ENCODE measurements at places on chromosomes 3 and 15.

DNA sequence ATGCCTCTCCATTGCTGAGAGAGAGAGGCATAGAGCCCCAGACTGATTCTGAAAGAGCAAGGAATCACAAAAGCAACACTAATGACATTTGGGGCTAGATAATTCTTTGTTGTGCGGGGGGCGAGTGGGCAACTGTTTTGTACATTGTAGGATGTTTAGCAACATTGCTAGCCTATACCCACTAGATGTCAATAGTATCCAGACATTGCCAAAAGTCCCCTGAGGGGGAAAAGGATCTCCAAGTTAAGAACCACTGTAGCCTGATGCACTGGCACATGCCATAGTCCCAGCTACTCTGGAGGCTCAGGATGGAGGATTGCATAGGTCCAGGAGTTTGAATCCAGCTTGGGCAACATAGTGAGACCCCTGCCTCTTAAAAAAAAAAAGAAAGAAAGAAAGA is 22.8 kb upstream of the GOLM2 start:
- DNase-seq: no peak

- DNase-seq: peak; percentile 46
Measured at GRCh38 chr3:73432023-73432705, 192.6 kb downstream of the PDZRN3 start.

- DNase-seq: no peak
Measured at GRCh38 chr3:151130428-151130827, 45.0 kb downstream of the MED12L start.

- no peak for DNase-seq
Measured at GRCh38 chr15:44136991-44137477, 58.0 kb downstream of the FRMD5 start.

GRCh38 chr3:135097276-135097946 is 302.4 kb downstream of the EPHB1 start:
- DNase-seq: no peak

DNA sequence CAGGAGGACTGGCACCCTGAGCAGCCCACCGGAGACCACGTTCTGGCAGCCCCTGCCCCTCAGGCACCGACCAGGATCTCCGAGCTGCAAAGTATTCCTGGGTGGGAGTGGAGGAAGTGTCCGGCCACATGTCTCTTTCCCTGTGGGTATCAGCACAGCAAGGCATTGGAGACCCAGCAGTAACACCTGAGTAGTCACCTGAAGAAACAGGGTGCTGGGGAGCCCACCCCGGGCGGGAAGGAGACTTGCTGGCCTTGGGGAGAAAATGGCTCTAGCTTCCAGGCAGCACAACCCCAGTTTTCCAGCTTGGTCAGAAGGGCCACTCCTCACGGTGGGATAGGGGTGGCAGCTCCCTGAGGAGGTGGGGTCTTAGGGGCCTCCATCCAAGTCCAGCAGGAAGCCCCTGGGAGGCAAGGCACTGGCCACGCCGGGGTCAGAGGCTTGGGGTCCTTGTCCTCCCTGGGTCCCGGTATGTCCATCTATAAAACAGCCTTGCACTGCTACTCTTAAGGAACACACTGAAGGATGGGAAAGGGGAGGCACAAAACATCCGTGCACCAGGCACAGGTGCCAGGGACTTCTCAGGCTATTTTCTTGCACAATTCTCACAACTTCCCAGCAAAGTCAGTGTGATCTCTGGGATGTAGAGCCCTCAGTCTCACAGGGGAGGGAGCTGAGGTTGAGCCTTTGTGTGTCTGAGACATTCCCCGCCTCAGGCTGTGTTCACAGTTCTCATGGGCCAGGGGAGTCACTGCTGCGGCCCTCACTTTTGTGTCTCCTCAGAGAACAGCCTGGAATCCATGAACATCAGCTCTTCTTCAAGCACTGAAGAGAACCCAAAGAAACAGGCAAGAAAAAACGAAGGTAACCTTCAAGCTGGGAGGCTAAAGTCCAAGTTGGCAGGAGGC is 11.9 kb downstream of the CFAP100 start:
- DNase-seq: no peak

DNA sequence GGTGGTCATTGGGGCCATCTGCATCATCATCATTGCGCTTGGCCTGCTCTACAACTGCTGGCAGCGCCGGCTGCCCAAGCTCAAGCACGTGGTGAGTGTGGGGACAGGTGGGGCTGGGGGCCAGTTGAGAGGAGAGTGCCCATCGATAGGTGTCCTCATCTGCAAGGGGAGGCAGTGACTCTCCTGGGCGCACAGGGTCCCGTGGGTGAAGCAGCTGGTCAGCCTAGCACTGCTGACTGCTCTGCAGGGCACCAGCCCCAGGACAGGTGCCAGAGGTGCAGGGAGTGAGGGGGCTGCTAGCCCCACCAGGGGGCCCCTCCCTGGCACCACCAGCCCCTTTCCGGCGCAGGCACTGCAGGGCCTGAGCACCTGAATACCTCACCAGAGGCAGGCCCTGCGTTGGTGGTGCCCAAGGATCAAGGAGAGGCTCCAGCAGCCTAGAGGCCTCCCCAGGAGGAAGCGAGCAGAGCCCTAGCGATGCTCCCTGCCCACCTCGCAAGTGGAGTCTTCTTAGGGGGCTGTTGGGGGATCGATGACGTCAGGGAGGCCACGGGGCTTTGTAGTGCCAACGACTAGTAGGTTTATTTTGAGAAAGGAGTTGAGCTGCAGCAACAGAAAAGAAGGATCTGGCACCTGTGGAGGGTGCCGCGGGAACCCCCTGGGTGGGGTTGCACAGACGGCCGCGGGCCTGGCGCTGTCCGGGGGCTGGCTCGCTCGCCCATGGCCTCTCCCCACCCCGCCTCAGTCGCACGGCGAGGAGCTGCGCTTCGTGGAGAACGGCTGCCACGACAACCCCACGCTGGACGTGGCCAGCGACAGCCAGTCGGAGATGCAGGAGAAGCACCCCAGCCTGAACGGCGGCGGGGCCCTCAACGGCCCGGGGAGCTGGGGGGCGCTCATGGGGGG is 976 bp upstream of the ABTB1 start:
- DNase-seq: no peak

DNA sequence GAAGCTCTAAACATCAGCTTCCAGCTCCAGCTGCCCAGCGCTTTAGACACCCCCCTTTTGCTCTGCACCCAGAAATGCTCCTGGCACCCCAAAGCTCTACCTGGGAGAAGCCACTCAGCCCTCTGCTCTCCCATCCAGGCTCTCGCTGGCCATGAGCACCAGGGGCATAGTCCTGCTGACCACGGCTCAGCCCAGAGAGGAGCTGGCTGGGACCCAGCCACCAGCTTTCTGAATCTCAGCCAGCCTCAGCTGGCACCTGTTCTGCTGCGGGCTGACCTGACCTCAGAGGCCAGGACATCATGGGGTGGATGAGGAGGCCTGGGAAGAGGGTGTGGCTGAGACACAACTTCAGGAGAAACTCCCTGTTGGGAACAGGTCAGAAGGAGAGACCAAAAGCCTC is 8.6 kb downstream of the NTRK3 start:
- DNase-seq: no peak

DNA sequence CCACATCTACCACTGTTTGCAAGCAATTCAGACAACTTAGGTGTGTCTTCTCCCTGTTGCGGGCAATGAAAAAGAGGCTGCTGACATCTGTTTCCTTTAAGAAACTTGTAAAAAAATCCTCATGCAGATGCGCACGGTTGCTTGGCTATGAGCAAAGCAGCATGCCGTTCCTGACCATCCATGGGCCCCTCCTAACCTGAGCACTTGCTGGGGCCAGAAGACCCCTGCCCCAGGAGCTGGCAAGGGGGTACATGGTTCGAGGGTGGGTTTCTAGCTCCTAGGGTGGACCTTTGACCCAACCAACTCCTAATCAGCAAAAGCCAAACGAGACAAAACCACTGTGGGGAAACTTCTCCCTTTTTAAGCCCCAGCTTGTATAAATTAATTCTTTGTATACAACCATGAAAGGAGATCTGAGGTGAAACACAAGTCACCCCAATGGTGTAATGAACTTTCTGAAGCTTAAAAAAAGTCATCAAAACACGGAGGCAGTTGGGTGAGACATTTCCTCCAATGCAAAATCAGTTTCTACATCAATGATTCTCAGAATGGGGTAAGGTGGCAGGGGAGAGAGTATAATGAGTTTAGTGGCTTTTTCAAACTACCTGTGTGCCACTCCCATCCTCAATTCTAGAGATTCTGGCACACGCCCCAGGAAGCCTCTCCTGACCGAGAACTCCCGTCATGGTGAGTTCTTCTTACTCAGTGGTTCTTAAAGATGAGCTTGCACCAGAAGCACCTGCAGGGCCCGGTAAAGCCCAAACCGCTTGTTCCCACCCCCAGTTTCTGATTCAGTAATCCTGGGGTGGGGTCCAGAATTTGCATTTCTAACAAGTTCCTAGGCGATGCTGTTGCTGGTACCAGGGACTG is 44.1 kb downstream of the CPN2 start:
- DNase-seq: no peak

- DNase-seq: peak; percentile 66
Measured at GRCh38 chr15:68210821-68211655, 5.9 kb upstream of the CALML4 start.

- no peak for DNase-seq
Measured at GRCh38 chr3:157573780-157574378, 70.7 kb upstream of the VEPH1 start.

GRCh38 chr3:16838561-16838960 is 46.2 kb upstream of the PLCL2 start:
- no peak for DNase-seq

DNA sequence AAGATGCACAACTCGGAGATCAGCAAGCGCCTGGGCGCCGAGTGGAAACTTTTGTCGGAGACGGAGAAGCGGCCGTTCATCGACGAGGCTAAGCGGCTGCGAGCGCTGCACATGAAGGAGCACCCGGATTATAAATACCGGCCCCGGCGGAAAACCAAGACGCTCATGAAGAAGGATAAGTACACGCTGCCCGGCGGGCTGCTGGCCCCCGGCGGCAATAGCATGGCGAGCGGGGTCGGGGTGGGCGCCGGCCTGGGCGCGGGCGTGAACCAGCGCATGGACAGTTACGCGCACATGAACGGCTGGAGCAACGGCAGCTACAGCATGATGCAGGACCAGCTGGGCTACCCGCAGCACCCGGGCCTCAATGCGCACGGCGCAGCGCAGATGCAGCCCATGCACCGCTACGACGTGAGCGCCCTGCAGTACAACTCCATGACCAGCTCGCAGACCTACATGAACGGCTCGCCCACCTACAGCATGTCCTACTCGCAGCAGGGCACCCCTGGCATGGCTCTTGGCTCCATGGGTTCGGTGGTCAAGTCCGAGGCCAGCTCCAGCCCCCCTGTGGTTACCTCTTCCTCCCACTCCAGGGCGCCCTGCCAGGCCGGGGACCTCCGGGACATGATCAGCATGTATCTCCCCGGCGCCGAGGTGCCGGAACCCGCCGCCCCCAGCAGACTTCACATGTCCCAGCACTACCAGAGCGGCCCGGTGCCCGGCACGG is 991 bp downstream of the SOX2 start:
- peak; percentile 63 for DNase-seq

DNA sequence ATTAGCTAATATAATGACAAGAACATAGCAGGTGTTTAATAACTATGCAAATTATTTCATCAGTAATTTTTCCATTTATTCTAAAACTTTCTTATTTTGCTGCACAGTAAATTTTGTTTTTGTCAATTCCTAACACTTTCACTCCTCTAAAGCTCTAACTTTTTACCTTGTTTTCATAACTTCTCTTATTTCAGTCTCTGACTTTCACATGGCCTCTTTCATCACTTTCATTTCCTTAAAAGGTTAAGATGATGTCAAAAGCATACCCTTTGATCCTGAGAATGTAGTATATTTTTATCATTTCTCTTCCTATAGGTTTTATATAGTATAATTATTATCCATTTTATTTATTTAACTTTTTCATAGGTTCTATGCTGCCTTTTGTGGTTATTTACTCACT is 1325.8 kb upstream of the ALCAM start:
- DNase-seq: no peak

- no peak for DNase-seq
Measured at GRCh38 chr3:10173095-10173925, 8.6 kb downstream of the IRAK2 start.

GRCh38 chr3:101876142-101876541 is 26.8 kb downstream of the NFKBIZ start:
- DNase-seq: no peak

DNA sequence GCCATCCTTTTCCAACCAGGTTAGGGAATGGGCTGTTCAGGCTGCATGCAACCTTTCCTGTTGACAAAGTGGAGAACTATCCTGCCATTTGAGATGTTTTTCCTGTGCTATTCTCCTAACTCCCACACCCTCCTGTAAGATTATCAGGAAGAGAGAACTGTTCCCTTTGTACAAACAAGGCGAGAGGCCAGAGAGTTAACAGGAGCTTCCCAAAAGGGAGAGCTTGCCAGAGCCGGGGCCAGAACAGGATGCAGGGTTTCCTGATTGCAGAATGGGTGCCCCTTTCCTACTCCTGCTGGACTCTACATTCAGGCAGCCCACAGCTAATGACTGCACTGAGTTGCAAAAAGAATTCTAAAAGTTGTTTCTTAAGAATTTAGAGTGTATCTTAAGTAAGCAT is 17.1 kb downstream of the PML start:
- DNase-seq: no peak

DNA sequence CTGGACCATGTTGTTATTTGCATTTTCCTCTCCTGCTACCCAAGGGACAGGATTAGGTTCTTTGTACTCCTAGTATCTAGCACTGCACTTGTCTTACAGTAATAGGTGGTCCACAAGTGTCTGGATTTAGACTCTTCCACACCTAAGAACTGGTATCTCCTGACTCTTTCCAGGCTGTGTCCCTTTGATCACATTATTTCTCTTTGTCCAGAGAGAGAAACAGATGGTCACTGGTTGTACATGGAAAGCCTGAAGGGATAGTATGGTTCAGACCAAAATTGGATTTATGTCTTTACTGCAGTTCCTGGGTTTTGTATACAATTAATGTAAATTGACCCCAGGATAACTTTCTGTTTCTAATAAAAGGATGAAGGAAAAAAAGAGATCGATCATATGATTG is 64.0 kb downstream of the PDE8A start:
- DNase-seq: no peak

GRCh38 chr15:78329625-78330024 is 10.5 kb upstream of the CRABP1 start:
- DNase-seq: no peak

DNA sequence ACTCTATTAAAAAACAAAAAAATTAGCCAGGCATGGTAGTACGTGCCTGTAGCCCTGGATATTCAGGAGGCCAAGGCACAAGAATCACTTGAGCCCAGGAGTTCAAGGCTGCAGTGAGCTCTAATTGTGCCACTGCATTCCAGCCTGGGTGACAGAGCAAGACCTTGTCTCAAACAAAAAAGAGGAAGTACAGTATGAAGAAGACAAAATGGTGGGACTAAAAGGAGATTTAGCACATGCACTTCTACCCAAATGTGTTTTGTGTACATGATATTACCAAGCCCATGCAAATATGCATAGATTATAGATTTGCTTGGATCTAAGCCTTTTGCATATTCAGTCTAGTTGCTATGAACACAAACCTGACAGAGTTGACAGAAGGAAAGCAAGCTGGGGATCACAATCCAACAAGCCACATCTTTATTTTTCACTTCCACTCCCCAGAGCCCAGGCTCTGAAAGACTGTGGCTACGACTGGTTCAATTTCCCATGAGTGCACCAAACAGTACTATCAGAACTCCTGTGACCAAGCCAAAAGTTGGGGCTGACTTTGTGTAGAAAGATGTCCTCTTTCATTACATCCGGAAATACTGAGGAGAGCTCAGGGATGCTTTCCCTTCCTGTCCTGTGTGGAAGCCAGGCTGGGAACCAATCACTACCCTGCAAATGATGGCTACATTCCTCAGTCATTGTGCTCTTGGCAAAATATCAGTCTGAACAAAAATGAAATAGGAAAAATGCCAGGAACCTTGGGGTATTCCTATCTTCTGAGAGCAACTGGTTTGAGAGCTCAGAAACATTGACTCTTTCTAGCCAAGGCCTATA is 49.4 kb downstream of the TGM4 start:
- DNase-seq: peak; percentile 7

Data from NCI-H446 (cell line).